ENCODE measurements at places on chromosomes 3 and 15.
A peak's percentile ranks its signal among the peaks of the same experiment; 100 is the strongest.

DNA sequence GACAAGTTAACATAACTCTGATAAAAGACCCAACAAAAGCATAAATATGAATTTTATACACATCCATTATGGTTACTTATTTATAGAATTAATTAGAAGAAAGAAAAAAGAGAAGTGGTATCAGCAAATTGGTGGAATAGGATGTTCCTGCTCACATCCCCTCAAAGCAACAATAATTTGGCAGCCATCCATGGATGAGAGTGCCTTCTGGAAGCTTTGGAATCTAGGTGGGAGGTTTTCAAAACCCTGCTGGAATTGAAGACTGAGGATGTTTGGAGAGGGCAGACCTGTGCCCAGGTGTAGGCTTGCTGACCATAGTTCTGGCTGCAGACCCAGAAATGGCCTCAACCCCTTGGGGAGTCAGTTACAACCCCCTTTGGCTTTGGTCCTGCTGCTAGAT is 91.2 kb downstream of the EDEM1 start:
- no peak for DNase-seq

GRCh38 chr15:40313531-40314398 is 6.0 kb upstream of the PLCB2 start:
- DNase-seq = peak; percentile 67

GRCh38 chr3:113468539-113468938 is 27.2 kb upstream of the CFAP44 start:
- no peak for DNase-seq

DNA sequence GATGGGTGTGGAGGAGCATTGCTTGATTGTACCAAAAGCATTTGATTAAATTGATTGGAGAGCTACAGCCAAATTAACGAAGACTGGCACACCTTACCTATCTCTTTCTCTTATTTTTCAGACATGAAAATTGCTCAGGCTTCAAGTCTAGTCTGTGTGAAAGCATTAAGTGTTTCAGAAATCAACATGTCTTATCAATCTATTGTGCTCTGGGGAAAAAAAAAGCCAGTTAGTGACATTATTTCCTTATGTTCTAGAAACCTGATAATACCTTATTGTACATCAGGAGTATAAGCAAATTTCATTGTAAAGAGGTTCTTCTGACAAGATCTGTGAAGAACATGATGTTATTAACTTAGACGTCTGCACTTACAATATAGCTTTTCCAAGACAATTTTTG is 465.2 kb downstream of the IL5RA start:
- DNase-seq = no peak

DNA sequence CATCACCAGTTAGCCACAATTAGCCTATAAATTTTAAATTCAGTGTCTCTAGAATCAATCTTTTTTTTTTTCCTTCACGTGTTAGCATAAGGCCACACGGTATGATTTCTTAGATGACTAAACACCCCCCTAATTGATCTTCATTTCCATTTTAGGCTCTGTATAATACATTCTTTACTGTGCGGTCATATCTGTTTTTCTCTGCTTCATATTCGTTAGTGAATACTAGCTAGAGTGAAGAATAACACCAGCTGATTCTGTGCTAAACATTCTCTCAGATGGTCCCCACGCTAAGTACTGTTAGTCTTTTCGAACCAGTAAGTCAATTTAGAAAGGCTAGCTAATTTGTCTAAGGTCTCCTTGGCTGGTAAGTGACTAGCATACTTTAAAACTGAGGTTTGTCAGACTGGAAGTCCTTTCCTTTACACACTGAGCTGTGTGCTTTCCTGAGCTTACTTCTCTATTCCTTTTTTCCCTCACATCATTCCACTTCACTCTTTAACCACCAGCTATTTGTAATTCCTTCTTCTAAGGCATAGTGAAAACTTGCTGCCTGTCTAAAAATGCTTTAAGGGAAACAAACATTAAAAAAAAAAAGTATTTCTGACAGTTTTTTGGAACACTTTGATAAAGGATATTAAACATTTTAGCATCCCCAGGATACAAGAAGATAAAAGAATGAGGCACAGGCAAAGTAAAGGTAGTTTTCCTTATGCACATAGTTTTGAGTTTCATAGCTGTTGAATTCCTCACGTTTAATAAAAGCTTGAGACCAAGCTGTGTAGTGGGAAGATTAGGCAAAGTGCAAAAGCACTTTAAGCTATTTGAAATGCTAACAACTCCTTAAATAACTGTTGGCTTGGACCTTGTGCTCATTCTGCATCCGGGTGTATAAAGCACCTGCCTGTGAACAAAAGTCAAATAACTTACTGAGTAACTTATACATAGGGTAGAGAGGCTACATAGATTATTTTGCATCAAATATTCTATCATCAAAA is 17.1 kb downstream of the ZFAND6 start:
- DNase-seq = no peak

DNA sequence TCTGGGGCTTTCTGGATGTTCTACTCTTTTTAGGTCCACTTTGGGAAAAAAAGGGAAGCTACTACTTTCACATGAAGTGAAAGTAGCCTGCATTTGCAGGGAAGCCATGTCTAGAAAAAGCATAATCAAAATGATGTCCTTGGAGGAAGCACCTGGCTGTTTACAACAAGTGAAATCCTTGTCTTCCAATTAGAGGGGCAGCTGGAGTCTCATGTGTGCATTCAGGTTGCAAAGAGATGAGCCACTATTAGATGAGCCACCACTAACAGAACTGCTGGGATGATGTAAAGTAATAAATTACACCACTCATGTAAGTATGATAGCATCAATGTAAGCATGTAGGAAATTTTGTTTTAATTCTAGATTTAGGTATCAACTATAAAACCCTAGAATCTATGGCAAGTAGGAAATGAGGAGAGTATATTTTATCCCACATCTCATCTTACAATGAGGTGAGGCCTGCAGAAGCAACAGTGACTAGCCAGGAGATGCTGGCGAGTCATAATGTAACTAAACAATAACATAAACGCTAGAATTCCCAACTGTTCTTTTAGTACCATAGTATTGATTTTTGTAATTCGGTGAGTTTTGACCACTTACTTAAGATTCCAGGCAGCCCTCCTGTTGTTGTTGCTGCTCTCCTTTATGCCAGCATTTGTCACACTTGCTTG is 75.9 kb downstream of the TMEM108 start:
- DNase-seq = no peak

GRCh38 chr3:59895972-59896371 is 846.1 kb upstream of the CFAP20DC start:
- no peak for DNase-seq

DNA sequence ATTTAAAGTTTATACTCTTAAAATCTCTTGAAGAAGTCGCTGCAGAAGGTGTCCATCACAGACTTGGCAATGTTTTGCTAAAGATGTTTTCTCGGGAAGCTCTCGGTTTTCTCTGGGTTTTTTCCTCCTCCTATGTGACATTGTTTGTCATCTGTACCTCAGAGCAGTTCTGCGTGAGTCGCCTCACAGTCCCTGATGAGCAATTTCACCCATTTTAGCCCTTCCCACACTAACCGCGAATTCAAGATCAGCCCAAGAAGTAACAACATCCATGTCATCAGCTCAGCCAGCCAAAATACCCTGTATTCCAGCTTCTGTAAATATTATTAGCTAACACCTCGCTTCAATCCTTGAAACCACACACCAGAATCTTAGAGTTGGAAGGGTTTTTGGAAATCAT is 224.3 kb upstream of the SETMAR start:
- DNase-seq = no peak

- DNase-seq = no peak
Observed at GRCh38 chr3:119400466-119400865, 62.9 kb downstream of the TMEM39A start.

DNA sequence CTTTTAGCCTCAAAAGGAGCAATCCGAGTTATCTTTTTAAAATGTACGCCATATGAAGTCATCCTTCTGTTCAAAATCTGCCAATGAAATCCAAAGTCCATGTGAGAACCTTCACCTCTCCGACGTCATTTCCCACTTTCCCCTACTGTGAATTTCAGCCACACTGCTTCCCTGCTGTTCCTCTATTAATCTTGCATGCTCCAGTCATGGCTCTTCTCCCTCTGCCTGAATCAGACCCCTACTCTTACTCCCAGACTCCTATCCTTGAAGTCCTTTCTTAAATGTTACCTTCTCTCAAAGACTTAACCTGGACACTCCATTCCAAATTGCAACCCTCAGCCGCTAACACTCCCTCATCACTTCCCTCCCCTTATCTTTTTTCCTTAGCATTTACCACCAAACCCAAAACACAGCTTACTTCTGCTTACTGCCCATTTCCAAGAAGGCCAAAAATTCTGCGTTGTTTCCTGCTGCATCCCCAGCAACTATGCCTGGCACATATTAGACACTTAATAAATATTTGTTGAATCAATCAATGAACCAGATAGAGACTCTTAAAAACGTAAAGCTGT is 1.2 kb downstream of the NKIRAS1 start:
- DNase-seq = no peak

DNA sequence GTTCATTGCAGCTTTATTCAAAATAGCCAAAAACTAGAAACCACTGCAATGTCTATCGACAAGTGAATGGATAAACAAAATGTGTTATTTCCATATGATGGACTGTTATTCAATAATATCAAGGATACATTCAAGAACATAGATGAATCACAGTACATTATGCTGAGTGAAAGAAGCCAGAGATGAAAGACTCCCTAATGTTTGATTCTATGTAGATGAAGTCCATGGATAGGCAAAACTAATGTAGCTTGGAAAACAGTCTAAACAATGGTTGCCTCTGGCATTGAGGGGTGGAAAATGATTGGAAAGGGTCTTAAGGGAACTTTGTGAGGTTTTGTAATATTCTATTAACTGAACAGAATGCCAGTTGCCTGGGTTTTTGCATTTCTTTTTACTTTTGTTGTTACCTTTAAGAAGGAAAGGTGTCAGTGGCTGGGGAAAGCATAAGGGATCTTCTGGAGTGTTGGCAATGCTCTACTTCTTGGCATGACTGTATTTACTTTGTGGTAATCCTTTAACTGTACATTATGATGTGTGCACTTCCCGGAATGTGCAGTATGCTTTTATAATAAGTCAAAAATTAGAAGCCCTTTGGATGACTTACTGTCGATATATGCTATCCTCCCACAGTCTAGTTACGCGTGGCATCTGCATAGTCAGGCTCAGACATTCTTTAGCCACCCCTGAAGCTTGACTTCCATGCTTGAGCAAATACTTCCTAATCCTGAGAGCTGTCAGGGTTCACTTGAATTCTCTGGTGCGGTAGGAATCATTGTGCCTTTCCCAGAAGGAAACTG is 20.5 kb upstream of the ATP10A start:
- no peak for DNase-seq

DNA sequence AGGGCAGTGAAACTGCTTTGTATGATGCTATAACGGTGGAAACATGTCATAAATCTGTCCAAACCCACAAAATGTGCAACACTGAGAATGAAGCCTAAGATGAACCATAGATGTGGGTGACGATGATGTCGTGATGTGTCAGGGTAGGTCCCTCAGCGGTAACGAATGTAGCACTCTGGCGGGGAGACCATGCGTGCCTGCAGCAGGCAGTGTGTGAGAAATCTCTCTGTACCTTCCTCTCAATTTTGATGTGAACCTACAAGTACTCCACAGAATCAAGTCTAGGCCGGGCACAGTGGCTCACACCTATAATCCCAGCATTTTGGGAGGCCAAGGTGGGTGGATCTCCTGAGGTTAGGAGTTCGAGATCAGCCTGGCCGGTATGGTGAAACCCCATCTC is 268.2 kb upstream of the LYSMD4 start:
- DNase-seq = no peak

- no peak for DNase-seq
Observed at GRCh38 chr3:40992023-40992422, 207.3 kb upstream of the CTNNB1 start.

DNA sequence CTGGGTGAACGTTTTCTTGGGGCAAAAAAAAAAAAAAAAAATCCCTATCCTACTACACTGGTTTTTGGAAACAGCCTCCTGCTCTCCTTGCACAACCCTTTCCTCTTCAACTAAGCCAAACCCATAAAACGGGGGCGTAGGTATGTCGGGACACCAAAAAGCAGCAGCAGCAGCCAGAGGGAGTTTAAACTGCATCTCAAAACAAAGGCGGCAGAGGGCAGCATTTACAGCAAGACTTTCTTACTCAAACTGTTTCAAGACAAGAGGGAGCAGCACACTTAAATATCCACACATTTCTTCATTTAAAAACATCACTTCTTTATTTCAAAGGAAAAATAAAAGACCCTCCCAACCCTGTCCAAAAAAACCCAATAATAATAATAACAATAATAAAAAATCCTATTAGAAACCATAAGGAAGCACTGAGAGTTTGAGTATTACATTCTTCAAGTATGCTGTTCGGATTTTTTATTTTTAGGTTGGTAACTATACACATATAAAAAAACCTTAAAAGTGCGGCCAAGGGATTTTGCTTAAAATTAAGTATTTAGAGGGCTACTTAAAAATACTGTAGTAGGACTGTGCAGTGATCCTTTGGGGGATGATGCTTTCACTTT is 43.9 kb upstream of the PLXND1 start:
- peak; percentile 56 for DNase-seq

DNA sequence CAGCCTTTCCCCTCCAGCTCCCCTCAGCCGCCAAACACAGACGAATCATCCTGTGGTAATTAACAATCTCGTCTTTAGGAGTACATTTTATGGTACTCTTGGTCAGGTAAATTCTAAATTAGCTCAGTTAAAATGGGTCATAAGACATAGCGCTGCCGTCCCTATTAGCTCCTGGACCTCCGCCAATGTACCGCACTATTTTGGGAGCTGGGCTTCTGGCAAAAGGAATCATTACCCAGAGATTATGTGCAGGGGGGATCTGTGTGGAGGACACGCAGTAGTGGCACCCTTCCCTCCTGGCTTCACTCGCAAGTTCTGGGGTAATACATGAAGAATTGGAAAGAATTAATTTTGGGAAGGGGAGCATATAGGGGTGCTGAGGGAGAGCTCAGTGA is 68.6 kb upstream of the ONECUT1 start:
- no peak for DNase-seq

DNA sequence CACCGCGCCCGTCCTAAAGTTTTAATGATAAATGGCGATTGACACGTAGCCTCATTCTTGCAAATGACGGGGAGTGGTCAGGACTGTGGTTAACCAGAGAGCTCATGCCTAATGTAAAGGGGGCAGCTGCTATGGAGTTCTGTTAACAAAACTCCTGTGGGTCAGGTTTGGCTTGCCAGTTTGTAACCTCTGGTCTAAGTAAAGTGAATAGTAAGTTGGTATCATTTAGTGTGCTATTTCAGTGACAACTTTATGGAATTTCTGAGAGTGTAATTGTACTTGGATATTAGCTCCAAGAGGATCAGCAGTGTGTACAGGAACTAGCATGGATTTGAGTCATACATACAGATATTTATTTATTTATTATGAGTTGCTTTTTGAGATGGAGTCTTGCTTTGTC is 87.9 kb downstream of the RGMA start:
- DNase-seq = no peak

GRCh38 chr3:195573611-195574496 is 9.9 kb downstream of the APOD start:
- no peak for DNase-seq
